ENCODE measurements at places on chromosomes 6 and 20.

GRCh38 chr6:46465294-46466165 is 25.7 kb downstream of the RCAN2 start:
- DNase-seq = no peak

- DNase-seq = no peak
Measured at GRCh38 chr20:47854687-47855212, 69.5 kb upstream of the SULF2 start.

GRCh38 chr6:35089216-35089934 is 51.8 kb downstream of the TCP11 start:
- no peak for DNase-seq

GRCh38 chr6:10854922-10855632 is 16.7 kb upstream of the MAK start:
- no peak for DNase-seq

GRCh38 chr6:86961455-86962200 is 24.3 kb downstream of the HTR1E start:
- DNase-seq = no peak

DNA sequence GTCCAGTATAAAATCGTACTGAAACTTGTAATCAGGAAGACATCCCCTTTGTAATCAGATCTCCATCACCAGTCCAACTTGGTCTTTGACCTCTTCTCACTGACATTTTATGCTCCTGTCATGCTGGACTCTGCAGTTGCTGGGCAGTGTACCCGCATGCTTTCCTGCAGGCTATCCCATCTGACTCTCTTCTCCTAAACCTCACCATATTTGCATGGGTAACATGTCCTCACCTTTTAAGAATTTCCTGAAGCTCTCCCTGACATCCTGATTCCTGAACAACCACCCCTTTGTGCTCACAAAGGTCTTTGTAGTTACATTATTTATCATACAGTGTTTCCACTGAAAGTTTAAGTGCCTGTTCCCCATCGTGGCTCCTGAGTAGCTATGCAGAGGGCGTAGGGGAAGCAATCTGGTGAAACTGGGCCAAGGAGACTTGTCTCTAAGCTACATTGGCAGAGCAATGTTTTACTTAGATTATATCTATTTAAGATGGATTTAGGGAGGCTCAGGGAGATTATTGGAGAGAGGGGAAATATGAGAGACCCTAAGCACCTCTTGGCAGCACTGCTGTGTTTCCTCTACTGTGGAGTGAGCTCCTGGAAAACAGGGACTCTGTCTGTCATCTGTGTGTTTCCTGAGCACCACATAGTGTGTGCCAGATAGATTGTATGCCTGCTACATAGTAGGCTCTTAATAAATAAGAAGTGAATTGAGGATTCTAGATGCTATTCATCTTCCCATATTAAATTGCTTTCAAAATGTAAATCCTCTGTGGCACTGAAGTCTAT is 124.0 kb downstream of the LAMA2 start:
- DNase-seq = no peak
